ENCODE measurements at places on chromosomes 6 and 20.
A peak's percentile ranks its signal among the peaks of the same experiment; 100 is the strongest.

DNA sequence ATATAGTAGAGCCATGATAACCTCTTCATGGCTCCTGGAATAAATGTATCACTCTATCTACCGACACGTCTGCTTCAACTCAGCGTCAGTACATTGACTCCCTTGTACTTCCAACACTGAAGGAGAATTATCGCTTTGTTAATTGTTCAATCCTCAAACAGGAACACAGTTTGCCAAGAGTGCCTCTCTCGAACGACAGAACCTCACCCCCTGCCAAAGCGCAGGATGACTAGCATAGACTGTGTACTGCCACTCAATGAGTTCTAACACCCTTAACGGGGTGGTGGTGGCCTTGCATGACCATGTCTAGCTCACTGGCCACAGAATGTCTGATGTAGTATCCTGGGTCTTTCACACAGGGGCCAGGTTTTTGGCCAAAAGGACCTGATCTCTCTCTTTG is 81.4 kb upstream of the HEY2 start:
- DNase-seq: no peak

DNA sequence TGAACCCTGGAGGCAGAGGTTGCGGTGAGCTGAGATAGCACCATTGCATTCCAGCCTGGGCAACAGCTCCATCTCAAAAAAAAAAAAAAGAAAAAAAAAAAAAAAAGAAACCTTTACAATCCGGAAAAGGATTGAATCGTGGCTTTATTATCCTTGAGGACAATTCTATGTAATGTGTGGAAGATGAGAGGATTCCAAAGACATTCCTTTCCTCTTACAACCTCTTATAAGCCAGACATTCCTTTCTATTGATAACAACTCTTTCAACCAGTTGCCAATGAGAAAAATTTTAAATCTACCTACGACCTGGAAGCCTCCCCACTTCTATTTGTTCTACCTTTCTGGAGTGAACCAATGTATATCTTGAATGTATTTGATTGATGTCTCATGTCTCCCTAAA is 91.2 kb upstream of the EEF1E1 start:
- DNase-seq: no peak

DNA sequence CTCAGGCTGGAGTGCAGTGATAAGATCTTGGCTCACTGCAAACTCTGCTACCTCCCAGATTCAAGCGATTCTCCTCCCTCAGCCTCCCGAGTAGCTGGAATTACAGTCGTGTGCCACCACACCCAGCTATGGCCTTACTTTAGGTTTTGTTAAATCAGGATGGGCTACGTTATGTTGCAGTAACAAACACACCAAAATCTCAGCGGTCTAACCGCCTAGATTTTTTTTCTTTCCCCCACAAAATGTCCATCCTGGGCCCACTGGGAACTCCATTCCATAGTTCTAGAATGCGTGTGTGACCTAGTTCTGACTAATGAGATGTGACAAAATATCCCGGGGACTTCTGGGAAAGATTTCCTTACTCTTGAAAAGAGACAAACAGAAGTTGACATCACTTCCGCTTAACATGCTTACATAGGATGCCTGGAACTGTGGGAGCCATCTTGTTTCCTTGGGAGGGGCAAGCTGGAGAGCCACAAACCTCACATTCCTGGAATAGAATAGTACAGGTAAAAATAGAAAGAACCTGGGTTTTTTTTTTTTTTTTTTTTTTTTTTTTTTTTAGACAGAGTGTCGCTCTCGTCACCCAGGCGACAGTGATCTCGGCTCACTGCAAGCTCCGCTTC is 42.3 kb upstream of the TRERF1 start:
- DNase-seq: no peak

DNA sequence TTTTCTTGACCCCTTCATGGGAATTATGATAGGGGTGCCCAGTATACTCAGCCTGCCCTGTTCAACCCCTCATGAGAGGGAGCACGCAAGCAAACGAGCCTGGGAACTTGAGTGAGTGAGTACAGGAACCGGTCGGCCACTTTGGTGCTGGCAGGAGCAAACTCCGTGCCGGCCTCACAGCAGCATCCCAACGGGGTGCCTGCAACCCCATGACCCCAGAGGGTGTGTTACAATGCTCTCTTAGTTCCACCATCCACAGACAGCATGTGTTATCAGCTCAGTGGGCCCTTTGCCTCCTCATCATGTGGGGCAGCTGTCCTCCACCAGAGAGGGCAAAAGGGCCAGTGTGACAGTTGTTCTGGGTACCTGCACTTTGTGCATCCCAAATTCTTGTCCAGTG is 289.8 kb downstream of the FRK start:
- DNase-seq: no peak

GRCh38 chr20:10119336-10119735 is 84.5 kb downstream of the ANKEF1 start:
- DNase-seq: no peak

DNA sequence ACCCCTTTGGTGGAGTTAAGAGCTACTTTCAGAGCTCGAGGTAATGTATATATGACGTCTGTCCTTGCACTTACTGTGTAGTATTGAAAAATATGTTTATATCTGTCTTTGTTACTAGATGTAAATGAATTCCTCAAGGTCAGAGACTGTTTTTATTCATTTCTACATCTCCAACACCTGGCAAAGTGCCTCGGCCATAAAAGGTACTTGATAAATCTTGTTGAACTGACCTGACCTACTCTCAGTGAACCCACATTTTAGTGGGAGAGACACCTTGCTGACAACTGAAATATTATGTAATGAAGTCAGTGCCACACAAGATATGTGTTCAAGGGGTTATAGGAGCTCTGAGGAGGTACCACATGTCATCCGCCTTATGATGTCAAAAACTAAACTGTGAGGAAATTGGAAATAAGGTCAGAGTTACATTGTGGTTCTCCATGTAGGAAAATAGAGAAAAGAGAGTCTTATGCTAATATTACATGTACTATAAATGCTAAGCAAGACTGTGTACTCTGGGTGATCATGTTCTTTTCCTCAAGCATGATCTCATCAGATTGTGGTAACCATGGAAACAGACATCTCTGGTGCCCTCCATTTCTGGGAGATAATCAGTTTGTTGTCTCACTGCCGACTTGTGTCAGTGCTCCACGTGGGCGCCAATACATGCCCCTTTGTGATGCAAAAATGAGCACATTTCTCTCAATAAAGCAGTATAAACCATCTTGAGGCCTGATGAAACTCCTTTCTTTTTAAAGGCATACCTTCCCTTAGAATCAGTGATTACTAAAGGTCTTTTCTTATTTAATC is 5.7 kb upstream of the TMEM30A start:
- DNase-seq: no peak

DNA sequence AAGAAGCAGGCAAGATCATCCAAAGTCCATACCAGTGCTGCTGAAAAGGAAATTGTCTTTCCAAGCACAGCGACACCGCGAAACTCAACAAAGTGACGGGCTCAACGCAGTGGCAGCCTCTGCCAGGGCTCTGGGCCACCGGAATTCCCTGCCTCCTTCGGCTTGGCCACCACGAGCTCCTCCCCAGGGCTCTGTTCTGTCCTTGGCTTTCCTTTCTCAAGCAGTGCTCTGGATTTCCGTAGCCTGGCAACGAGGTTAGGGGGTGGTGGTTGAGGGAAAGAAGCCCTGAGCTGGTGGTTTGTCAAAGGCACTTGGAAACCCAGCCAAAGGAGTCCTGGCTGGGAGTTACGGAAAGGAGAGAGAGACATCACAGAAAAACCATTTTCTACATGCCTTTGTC is 31.2 kb downstream of the PRR18 start:
- DNase-seq: no peak

DNA sequence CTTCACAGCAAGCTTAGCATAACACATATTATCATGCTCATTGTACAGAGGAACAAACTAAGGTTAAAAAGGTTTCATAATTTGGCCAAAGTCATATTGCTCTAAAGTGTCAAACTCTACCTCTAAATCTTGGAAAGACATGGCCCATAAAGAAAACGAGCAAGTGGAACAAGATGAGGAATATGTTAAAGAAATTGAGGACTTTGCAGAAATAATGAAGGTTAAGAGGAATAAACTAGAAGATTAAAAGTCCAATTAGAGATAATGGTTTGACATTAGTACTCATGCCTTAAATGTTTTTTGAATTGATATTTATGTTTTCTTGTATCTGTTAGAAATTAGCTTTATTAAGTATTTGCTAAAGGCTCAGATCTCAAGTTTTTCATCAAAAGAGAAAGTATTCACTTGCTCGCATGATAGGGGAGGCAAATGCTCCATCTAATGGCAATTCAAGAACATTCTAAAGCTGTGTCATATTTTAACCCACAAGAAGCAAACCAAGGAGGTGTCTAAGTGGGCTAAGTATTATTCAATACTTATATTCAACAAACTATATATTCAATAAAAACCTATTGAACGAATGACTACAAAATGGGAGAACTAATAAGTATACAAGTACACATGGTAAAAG is 192.9 kb upstream of the SPTLC3 start:
- no peak for DNase-seq

DNA sequence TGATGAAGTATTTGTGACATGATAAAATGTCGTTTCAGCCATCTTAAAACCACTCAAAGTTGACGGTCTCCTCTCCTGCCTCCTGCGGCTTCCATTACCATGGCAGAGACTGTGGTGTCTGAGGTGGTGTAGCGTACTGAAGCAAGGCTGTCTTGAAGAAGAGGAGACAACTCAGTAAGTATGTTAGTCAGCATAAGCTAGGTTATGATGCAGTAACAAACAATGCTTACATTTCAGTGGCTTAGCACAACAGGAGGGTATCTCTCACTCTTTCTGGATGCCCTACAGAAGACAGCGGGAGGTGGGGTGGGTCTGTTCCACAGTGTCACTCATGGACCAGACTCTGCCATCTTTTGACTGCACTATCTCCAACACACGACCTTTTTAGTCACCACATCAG is 174.7 kb upstream of the AHI1 start:
- DNase-seq: no peak

DNA sequence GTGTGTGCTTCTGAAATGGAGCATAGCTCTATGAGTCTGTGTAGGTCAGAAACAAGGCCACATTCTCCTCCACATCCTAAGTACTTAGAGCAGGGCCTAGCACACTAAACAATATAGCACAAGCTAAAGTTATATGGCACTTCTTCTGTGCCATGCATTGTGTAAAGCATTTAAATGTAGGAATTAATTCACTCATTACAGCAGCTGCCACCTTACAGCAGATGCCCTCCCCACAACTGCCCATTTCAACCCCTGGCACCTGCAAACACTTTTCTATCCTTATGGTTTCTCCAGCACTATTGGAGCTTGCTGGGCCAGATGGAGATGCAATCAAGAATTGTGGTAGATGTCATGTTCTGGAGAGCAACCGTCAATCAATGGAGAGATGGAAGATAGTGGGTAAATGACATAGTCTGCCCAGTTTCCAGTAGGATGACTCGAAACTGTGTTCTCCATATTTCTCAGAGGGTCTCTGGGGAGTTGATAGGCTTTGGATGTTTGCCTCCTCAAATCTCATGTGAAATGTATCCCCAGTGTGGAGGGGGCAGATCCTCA is 373.7 kb downstream of the DOK5 start:
- no peak for DNase-seq

- no peak for DNase-seq
These were observed 5.5 kb downstream of the ANKEF1 start for GRCh38 chr20:10040070-10040975.

GRCh38 chr6:119071576-119071975 is 6.9 kb downstream of the FAM184A start:
- DNase-seq: no peak

DNA sequence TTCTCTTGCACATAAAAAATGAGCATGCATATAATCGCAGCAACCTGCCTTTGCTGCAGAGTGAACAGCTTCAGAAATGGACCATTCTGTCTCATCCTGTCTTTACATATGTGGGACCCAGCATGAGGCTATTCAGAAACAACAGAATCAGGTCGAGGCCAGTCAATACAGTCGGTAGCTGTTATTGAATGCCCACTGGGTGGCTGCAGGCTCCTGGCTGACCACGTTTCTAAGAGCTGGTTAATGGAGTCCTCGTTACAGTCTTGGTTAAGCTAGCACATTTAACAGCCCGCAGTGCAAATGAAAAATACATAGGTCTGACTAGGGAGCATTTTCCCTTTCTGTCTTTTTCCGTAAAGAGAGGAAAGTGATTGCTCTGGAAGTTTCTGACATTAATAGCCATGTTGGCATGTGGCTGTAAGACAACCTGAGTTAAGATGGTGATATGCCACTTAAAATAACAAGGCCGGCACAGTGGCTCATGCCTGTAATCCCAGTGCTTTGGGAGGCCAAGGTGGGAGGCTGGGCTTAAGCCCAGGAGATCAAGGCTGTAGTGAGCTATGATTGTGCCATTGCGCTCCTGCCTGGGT is 75.0 kb downstream of the SHLD1 start:
- DNase-seq: no peak

DNA sequence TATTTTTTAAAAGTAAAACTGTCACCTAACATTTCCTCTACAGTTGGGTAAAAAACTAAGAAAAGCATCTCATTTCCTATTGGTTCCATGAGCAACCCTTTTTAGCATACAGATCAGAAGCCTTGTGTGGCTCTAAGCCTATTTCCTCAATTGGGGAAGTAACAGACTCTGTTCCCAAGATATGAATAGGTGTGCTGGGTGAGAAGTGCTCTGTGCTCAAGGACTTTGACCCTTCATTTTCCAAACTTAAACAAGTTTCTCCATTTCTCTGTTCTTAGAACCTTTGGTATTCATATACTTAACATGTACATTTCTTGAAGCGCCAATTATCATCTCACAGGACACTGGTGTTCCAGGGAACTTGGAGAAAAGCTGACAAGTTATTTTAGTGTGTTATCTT is 24.1 kb downstream of the CARMIL1 start:
- DNase-seq: no peak

DNA sequence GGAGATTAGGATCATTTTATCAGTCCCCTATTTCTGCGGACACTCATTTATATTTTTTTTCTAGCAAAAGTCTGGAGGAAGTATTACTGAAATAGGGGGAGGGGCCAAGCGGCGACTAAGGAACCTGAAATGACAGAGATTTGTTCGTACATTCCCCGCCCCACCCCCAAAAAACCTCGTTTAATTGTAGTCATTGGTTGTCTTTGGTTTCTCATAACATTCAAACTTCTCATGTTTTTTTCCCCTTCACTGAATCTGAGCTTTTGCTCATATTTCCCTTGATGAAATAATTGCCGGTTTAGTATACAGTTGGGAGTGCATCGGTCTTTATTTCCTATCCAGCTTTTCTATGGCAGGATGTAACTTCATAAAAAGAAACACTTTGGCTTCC is 768 bp upstream of the FYN start:
- DNase-seq: peak; percentile 34
